Suprapubic skin (tissue), 4 donors: ENCODE measurements at places on chromosomes 4 and X. TPM values are rescaled to one million over a fixed set of nuclear protein-coding genes. Genes with fewer than 3 reads are reported as not detected.

DNA sequence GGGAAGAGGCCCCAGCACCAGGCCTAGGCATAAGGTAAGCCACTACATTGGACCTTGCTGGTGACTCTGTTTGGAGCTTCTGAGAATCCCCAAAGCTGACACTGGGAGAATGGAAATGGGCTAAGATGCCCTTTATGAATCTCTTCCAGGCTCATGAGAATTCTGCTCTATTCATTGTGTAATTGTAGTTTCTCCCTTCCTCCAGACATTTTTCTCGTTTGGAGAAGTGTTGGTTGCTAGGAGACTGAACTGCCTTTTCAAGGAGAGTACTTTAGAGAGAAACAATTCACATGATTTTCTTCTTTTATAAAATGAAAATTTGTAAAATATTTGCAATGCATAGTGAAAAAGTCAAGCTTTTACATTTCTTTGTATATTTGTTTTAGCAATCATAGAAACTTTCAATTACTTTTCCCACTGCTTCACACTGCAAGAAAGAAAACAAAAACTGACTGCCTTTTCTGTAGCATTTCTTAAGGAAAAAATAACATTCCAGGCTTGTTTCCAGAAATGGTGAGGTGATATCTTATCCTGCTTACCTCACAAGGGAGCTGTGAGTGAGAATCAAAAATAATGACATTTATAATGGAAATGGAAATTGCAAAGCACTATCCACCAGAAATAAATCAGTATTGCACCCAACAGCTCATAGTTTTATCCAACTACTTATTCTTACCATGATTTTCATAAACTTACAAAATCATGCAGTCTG is 24.9 kb upstream of the DCHS2 start:
- DNase-seq, result no peak
- no peak overlapping the region for H3K27ac ChIP-seq
- H3K36me3 ChIP-seq, result no peaks in the 10 kb centered on the region

GRCh38 chr4:143085224-143085623 is 99.5 kb upstream of the USP38 start:
- H3K27me3 ChIP-seq, result no peaks in the 10 kb centered on the region
- H3K27ac ChIP-seq, result no peak overlapping the region
- no peaks in the 10 kb centered on the region for H3K36me3 ChIP-seq
- no peak overlapping the region for H3K4me3 ChIP-seq

DNA sequence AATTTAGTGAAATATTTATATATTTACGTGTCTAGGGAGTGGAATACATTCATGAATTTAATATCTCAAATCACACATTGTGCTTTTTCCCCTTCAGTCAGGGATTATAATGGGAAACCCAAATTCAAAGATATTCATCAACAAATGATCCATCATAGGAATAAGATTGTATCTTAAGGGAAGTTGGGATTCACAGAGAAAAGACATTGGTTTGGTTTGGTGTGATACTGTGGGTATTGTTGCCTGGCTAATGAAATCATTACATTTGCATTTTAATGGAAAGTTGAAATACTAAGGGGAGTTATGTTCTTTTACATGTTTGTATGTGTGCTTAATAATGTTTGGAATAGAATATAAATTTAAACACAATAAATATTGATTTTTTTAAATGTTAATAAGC is 1.7 kb downstream of the TET2 start:
- H3K36me3 ChIP-seq, result no peaks in the 10 kb centered on the region
- DNase-seq, result no peak
- H3K4me1 ChIP-seq, result peaks cover 37% of the 10 kb centered on the region

DNA sequence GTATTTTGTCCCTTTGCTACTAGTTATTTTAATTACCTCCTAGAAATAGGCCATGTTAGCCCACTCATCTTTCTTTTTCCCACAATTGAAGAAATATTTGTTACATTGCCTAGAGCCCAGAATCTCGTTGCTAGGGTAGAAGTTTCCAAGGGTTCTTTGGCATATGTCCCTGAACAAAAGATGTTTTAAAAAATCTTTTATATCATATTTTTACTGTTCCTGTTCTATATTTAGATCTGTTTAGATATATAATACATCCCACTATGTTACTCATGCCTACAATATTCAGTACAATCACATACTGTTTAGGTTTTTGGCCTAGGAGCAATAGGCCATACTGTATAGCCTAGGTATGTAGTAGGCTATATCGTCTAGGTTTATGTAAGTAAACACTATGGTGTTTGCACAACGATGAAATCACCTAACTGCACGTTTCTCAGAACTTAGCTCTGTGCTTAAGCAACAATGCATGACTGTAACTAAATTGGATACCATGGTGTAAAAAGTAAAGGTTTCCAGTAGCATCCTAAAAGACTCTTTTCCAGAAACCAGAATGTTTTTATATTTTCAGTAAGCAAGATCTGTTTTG is 236.0 kb upstream of the SLIT2 start:
- H3K27ac ChIP-seq, result no peak overlapping the region
- no peak overlapping the region for H3K4me3 ChIP-seq
- no peak for DNase-seq
- H3K36me3 ChIP-seq, result no peaks in the 10 kb centered on the region

- H3K27ac ChIP-seq, result no peak overlapping the region
- H3K27me3 ChIP-seq, result no peaks in the 10 kb centered on the region
- DNase-seq, result no peak
- H3K36me3 ChIP-seq, result no peaks in the 10 kb centered on the region
- no peak overlapping the region for H3K4me3 ChIP-seq
Observed at GRCh38 chr4:151094290-151094751, 5.1 kb upstream of the RPS3A start.

- H3K27me3 ChIP-seq, result no peaks in the 10 kb centered on the region
- DNase-seq, result no peak
- no peaks in the 10 kb centered on the region for H3K36me3 ChIP-seq
- H3K4me3 ChIP-seq, result no peak overlapping the region
Observed at GRCh38 chr4:79253168-79253567, 72.7 kb downstream of the NAA11 start.

MGAT4D gene
- total RNA-seq, result not detected

SPON2 gene
- total RNA-seq, result 38.3 TPM

AMBN gene
- not detected for total RNA-seq
